ENCODE measurements at places on chromosomes 4 and X.

GRCh38 chr4:18318682-18319388, 297.3 kb upstream of the LCORL start:
- no peak for DNase-seq

DNA sequence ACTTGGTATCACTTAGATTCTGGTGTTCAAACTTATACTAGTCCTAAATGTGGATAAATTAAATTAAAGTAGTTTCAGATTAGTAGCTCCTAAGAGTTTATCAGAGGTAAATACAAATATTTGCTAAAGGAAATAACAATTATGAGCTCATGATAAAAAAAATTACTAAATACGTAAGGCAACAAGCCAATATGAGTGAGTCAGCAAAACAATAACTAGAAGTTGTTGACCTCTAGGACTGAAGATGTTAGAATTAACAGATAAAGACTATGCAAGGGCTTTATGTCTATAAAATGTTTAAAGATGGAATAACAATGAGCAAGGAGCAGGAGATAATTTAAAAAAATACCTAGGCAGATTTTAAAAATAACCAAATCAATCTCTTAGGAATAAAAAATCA, 195.8 kb downstream of the CLCN4 start:
- no peak for DNase-seq

DNA sequence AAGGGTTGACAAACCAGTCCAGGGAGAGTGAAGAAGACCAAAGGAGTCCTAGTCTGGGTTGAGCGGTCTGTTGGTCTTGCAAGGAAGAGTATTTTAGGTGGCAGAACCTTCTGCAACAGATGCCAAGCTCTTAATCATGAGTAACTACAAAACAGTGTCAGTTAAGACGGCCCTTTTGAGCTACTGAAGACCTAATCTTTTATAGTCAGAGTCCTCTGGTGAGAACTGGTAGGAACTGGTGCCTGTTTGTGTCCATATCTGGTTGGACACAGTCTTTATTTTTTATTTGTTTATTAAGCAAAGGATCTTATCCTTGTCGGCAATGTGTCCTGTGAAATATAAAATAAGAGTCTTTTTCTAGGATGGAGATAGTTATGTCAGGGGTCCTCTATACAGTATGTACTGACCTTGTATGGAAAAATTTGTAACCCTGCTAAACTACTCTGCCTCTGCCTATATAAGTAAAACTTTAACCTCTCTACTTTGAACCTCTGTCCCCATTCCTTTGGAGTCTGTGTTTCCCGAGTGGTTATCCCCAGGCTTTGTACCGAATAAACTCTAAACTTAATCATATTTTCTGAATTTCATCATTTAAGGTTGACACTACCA, 47.1 kb downstream of the FAM13A start:
- no peak for DNase-seq

GRCh38 chrX:2627272-2627867, 63.7 kb upstream of the CD99 start:
- no peak for DNase-seq

- DNase-seq = peak; percentile 37
Measured at GRCh38 chrX:12901486-12901885, 4.9 kb upstream of the TLR8 start.

DNA sequence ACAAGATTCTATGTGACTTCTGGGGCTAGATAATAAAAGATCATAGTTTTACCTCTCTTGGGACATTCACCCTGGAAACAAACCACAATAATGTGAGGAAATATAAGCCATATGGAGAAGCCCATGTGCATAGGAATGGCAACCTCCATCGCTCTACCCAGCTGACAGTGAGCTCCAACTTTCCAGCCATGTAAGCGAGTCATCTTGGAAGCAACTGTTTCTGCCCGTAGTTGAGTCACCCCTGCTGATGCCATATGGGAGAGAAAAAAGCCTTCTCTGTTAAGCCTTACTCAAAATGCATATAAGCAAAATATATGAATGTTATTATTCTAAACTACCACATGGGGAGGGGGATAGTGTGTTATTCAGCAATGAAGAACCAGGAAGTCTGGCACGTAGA, 31.4 kb upstream of the RELL1 start:
- DNase-seq = no peak

DNA sequence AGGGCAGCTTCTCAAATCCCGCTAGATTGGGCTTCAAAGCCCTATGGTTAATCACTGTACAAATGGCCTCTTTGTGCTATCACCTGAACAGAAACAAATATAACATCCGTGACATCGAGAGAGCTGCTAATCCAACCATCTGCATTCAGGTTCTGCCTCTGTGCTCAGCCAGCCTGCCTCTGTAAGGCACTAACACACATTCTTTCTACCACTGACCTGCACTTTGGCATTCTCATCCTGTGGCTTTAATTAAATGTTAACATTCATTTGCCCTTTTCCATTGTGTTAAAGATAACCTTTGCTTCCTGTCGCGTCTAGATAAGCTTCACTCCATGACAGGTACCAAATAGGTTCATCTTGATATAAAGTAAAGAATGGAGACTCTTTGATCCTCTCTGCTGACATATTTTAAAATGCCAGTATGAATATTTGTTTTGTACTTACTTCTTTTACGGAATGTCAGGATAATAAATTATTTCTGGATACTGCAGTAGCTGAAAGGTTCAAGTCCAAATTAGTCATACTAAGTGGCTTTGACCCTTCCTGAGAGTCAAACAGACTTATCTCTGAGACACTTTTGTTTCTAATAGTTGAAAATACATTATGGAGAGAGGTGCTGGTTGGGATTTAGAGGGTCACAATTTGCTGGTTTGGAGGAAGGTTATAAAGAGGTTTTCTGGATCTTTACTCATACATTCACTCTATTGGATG, 505.7 kb downstream of the PACRGL start:
- no peak for DNase-seq

GRCh38 chr4:13701937-13702446, 74.5 kb upstream of the BOD1L1 start:
- no peak for DNase-seq

- DNase-seq = no peak
Measured at GRCh38 chrX:101276238-101276637, 14.9 kb downstream of the TAF7L start.

- no peak for DNase-seq
Measured at GRCh38 chr4:164579270-164579942, 174.5 kb upstream of the SMIM31 start.

GRCh38 chrX:11678158-11678557, 12.4 kb upstream of the ARHGAP6 start:
- no peak for DNase-seq

DNA sequence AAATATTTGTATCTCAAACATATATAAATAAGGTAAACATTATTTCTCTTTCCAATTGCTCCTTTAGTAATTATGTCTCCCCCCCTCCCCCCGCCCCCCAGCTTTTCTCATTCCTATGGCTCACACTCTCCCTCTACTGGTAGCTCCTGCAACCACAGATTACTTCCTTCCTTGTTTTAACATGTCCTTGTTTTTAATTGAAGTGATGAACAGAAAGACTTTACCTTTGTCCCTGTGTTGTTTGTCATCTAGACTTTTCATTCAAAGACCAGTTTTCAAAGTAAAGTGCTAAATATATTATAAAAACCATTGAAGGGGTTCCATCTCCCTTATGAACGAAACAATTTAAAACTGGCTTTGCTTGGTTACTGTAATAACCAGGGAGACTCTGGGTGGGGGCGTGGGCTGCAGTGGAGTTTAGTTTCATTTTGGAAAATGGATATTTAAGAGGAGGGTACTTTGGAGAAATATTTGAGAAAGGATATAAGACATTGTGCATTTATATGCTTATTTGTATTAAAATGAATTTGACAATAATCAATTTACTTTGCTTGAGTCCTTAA, 352.9 kb downstream of the RAPGEF2 start:
- DNase-seq = no peak

DNA sequence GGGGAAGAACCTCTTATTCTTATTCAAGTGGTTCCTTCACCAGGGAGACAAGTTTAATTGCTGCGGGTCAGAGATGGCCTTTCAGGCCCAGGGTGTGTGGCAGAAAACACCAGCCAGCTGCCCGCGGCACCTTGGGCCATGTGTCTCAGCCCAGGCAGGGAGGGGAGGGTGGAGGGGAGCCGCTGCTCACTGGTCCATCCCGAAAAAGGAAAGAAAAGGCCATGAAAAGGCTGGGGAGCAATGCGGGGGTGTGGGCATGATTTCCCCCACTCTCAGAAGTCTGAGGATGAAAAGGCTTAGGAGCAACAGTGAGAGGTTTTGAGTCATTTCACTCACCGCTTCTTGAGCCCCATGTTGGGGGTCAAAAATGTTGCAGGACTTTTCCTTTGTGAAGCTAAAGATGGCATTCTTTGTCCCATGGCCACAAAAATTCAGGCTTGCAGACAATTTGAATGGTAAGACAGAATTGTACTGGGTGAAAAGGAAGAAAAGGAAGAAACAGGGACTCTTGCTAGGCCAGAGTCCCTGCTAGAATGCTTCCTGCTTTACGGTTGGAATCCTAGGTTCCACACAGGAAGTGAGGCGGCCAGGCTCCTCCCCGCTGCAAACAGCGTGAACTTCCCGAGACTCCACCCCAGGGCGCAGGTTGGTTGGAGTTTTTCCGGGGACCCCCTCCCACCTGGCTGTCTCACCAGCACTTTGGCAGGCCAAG, 17.4 kb upstream of the FAM47E start:
- no peak for DNase-seq

GRCh38 chr4:174058846-174059245, 224.6 kb downstream of the FBXO8 start:
- no peak for DNase-seq

DNA sequence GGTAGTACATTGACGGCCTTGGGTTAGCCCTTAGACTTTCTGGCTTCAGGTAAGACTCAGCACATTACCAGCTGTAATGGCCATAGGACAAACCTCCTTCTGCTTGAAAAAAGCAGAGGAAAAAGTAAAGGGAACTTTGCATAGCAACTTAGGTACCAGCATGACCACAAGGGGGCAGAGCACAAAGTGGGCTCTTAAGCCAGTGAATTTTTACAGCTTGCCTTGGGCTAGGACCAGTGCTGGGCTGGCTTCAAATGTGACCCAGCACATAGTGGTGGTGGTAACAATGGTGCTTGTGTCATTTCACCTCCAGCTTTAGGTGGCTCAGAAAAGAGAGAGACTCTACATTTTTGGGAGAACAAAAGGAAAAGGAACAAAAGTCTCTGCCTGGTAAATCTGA, 66.1 kb downstream of the KLHL4 start:
- no peak for DNase-seq

- DNase-seq = no peak
Measured at GRCh38 chr4:39682138-39682537, 15.8 kb upstream of the UBE2K start.

GRCh38 chr4:156779042-156779441, 192.6 kb downstream of the PDGFC start:
- no peak for DNase-seq

DNA sequence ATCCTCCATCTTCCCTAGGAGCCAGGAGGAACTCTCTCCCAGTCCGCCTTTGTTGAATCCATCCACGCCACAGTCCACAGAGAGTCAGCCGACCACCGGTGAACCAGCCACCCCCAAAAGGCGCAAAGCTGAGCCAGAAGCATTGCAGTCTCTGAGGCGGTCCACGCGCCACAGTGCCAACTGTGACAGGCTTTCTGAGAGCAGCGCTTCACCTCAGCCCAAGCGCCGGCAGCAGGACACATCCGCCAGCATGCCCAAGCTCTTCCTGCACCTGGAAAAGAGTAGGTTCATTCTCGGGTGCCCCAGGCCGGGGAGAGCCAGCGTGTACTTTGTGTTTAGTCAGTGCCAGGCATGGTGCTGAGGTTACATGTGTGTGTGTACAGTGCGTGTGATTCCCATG, 7.4 kb downstream of the MSL3 start:
- no peak for DNase-seq

- DNase-seq = no peak
Measured at GRCh38 chr4:112113864-112114263, 31.4 kb upstream of the FAM241A start.

GRCh38 chr4:137226221-137226620, 306.1 kb downstream of the PCDH18 start:
- no peak for DNase-seq

DNA sequence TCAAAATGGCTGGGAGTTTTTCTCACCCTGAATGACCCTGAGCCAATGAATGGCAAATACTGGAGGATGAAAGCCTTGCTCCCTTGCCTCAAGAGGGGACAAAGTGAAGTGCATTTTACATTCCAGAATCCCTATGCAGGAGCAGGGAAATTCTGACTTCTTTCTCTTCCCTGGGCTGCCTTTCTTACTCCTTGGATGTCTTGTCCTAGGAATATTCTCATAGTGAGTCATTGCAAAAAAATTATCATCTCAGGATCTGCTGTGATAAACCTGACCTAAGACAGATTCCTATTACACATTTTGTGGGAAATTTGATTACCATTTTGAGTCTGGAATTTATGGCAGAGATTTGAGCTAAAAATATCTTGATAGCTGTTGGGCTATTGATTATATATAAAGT, 199.9 kb downstream of the TMA16 start:
- DNase-seq = no peak

GRCh38 chrX:33307911-33308354, 96.6 kb upstream of the DMD start:
- DNase-seq = no peak

DNA sequence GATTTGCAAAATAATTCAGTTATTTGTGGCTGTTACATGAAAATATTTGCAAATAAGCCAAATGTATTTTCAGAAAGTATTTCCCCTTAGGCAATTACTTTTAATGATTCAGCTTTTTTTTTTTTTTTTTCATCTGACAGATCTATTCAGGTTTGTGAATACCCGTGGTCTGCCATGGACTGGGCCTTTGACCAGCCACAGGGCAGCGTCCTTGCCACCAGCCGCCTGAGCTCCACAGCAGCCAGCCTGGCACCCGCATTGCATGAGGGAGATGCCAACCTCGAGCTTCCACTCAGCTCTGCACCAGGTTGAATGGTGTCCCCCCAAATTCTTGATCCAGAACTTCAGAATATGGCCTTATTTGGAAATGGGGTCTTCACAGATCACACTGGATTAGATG, 14.7 kb downstream of the TMEM271 start:
- DNase-seq = no peak

- no peak for DNase-seq
Measured at GRCh38 chr4:188110741-188111471, 1.5 kb upstream of the TRIML2 start.

DNA sequence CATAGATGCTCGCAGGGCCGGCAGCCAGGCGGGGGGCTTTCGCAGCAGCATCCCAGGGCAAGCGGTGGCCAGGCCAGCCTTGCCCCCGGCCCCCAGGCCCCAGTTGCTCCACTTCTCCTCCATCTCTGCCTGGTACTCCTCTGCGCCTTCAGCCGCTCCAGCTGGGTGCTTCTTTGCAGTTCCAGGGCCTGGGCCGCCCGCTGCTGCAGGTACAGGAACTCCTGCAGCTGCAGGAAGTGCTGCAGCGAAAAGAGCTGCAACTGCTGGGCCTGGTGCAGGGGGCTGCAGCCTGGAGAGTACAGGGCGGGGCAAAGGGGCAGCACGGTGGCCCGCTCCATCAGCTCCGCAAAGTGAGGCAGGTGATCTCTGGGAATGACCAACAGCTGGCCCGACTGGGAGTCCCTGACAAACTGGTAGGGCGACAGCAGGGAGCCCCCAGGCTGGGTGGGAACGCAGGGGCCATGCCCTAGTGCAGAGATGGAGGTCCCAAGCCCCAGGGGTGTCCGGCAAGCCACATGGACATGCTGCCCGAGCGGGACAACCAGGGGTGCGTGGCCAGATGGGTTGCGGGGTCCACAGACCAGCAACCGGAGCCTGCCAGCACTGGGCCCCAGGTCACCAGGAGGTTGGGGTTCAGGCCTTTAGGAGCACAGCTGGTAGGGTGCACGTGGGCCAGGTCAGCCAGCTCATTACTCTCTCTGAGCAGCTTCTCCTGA, 75.9 kb upstream of the UCP1 start:
- DNase-seq = no peak
